ENCODE measurements at places on chromosomes 3 and 15. TPM values are rescaled to one million over a fixed set of nuclear protein-coding genes. Genes with fewer than 3 reads are reported as not detected.

Gene CCK
- not detected for polyA plus RNA-seq

Gene SLC25A38
- 37.8 TPM for polyA plus RNA-seq

Gene CLDN16
- polyA plus RNA-seq = not detected

Gene AHSG
- polyA plus RNA-seq = not detected

Gene FMN1
- not detected for polyA plus RNA-seq

Gene INKA1
- polyA plus RNA-seq = not detected

Gene NR2F2
- not detected for polyA plus RNA-seq

Gene CACNA2D3
- 0.77 TPM for polyA plus RNA-seq

Gene NTRK3
- polyA plus RNA-seq = not detected

Gene MAGI1
- not detected for polyA plus RNA-seq

Gene EFHB
- polyA plus RNA-seq = 1.3 TPM

Gene ECE2
- polyA plus RNA-seq = not detected

Gene CISH
- 4.5 TPM for polyA plus RNA-seq

Gene TRH
- not detected for polyA plus RNA-seq

Gene AP4E1
- 2.3 TPM for polyA plus RNA-seq

Gene CCDC39
- not detected for polyA plus RNA-seq

All from immature natural killer cell (primary cell).